ENCODE measurements at places on chromosomes 3 and 15.

DNA sequence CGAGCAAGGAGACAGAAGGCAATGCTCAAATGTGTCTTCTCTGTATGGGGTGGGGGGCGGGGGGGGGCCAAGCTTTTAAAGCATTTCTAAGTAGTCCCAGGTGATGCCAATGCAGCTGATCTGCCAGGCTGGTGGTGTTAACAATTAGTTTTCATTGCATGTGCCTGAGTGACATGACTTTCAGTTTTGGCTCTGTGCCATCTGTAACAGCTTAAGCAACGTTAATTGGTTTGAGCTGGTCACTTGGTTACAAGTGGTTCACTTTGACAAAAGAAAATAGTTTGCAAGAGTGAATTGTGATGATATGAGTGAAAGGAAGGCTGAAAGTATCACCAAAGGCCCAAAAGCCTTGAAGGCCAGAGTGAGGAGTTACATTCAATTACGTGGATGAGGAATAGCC, 26.4 kb upstream of the LRIG1 start:
- no peak for DNase-seq

GRCh38 chr3:13296662-13297061, 123.5 kb downstream of the NUP210 start:
- no peak for DNase-seq

DNA sequence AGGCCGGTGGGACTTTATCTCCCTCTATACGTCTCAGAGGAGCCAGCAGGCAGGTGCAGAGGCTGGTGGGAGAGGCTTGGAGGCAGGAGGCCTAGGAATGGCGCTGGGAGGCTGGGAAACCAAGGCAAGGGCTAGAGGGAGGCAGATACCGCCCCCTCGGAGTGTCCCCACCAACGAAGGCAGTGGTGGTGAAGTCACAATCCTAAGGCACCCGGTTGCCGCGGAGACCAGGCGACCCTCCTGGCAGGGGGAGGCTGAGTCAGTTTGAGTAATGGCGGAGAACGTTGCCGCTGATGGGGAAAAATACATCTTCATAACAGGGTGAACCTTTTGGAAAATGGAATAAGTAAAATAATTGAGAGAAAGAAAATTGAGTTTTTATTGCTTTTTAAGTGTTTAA, 29.9 kb upstream of the CACNA2D2 start:
- DNase-seq = no peak

DNA sequence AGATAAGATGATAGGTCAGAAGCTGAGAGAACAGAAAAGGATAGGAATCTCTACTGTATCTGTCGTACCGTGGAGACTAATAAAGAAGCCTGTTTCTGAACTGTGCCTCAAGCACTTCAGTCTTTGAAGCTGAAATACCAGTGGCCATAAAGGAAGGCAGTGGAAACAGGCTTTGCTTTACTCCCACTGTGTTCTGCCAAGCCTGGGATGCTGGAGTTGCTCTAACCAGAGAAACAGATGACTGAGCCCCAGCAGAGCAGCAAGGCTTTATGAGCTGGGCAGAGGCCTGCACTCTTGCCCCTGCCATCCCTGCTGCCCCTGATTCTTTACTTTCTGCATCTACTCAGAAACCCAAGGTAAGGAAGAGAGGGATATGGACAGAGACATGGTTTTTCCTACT, 89.4 kb downstream of the PDE8A start:
- no peak for DNase-seq

GRCh38 chr3:6125520-6125919, 735.4 kb upstream of the GRM7 start:
- DNase-seq = no peak

- peak; percentile 89 for DNase-seq
These were observed 600 bp upstream of the USP3 start for GRCh38 chr15:63503739-63504246.

- DNase-seq = no peak
These were observed 587 bp downstream of the NPHP3 start for GRCh38 chr3:132721479-132722164.

DNA sequence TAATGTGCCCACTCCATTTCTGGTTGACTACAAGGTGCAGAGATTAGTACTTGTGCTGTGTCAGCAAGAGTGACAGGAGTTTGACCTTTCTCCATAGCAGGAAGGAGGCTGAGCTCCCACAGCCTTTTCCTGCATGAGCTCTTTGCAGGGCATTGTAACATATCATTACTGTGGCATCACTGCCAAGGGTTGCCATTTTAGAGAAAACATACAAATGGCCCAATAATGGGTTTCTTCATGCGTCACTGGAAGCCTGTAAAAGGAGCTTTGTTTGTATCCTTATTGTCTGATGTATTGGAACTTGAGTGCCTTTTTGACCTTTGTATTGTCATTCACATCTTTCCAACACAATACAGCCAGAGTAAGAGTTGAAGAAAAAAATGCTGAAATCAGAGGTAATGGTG, 323.0 kb upstream of the CDIN1 start:
- no peak for DNase-seq

- DNase-seq = no peak
These were observed 214.5 kb upstream of the HES1 start for GRCh38 chr3:193921465-193921864.

DNA sequence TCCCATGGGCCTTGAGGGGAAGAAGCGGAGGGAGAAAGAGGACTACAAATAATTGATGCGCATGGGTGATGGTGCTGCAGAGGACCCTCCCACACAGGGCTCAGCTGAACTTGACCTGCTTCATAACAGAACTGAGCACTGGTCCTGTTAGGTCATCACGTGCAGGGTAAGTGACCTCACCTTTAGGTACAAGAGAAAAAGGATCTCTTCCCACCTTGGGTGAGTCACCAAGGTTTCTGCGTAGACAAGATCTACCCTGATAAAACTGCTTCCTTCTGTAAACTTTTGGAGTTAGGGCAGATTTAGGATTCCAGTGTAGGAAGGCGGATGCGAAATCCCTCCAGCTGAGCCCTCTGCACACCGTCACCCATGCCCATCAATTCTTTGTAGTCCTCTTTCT, 67.1 kb downstream of the FEM1B start:
- DNase-seq = no peak
